M059J (cell line): ENCODE measurements at places on chromosomes 1 and 21. TPM values are rescaled to one million over a fixed set of nuclear protein-coding genes. Genes with fewer than 3 reads are reported as not detected.
A peak's percentile ranks its signal among the peaks of the same experiment; 100 is the strongest.

Gene TRIM67
- total RNA-seq: 0.10 and 0.20 TPM in 2 replicates

DNA sequence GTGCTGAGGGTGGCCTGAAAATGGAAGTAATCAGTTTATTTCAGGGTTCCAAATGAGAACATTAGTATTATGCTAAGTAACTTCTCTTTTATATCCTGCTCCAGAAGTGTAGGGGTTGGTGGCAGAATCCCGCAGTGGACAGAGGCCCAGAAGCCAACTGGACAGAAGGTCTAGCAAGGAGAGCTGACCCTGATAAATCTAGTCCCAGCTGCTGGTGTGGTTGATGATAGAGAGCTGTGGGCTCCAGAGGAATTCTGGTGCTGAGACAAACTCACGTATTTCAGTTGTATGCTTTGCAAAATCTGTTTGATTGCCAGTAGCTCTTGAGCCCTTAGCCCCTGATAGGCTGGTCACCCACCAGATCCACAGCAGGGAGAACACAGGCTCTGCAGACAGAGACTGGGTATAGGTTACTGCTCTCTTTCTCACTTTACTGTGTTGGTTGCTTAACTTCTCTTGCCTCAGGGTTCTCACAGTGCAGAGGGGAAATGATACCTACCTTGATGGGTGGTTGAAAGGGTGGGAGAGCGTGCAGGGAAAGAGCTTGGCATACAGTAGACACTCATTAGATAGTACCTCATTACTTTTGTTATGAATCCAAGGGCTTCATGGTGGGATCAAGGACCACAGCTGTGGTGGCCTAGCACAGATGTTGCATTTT is 29.6 kb upstream of the CACNA1E start:
- DNase-seq: no peak

DNA sequence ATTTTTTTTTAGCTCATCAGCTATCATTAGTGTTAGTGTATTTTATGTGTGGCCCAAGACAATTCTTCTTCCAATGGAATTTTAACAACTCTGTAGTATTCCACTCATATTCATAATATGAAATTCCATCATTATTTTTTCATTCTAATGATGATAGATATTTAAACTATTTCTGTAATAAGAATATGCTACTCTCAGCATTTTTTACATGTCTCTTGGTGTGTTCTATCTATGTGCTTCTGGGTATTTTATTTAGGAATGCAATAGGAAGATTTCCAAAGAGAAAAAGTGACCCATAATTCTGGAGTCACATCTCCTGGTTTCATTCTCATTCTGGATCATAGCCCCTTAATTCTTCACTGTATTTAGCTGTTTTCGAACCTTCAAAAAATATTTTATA is 109.5 kb downstream of the LRRC53 start:
- no peak for DNase-seq

Gene HPCA
- 0.07 TPM in 1 of 2 replicates, not detected in the other for total RNA-seq

Gene HSPB7
- 1.4 and 1.9 TPM in 2 replicates for total RNA-seq

Gene JAM2
- total RNA-seq: 1.7 and 3.0 TPM in 2 replicates

Gene TP73
- 0.42 and 0.91 TPM in 2 replicates for total RNA-seq

GRCh38 chr1:101357444-101357986 is 120.7 kb downstream of the S1PR1 start:
- peak; percentile 80 for DNase-seq

DNA sequence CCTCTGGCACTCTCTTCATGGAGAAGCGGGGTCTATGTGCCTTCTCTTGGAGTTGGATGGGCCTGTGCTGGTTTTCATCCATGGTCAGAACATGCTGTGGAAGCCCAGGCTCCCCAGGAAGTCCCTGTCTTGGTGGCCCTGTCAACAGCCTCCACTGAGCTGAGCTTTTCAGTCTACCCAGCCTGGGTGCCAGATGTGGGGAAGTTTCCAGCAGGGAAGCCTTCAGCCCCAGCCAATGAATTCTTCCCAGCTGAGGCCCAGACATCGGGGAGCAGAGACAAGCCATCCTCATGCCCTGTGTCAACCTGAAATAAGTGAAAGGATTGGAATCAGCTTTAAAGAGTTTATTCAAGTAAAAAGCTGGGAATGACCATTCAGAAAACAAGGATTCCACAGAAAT is 75.1 kb upstream of the PGBD5 start:
- DNase-seq: no peak
